Glutamatergic neuron (in vitro differentiated cells): ENCODE measurements at places on chromosomes 3 and 15.

GRCh38 chr3:72633534-72633933 is 214.7 kb downstream of the SHQ1 start:
- DNase-seq = no peak

- no peak for DNase-seq
Observed at GRCh38 chr3:13132281-13132680, 59.1 kb upstream of the IQSEC1 start.

- no peak for DNase-seq
Observed at GRCh38 chr3:52679811-52680210, 5.9 kb downstream of the PBRM1 start.

DNA sequence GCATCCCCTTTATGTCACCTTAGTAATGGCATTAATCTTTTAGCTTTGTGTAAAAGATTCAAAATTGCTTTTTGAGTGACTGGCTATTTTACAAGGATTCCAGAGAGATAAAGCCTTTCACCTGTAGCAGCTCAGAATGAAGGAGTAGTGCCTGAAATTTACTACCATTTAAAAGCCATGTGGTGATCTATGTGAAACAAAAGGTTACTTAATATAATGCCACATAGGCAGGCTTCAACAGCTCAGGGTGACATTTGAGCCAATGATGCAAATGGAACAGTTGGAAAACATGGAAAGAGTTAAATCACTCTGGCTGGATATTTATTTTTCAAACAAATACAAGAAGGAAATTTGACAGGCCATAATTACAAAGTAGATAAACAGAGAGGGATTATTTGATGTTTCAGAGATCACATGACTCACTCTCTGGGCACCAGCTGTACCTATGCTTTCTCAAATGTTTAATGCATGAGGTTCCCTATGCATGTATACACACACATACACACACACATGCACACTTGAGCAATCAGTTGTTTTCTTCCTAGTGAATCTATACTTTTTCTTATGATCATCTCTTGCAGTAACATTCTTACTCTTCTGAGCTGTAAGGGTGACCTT is 171.5 kb downstream of the ZMAT3 start:
- DNase-seq = no peak

DNA sequence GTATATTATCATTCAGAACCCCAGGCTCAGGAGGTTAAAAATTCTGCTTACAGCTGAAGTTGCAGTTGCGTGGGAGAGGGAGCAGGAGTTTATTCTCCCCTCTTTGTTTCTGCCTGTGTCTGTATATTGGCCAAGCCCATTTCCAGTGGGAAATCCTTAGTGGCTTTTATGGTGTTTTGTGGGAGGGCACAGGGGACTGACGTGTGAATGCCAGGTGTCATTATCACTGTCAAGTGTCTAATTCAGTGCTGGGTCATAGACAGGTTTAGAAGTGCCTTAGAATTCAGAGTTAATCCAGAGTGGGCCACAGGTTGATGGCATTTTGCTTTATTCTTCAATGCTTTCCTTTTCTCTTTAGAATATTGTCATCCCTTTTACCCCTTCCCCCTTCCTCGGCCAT is 33.4 kb downstream of the SLCO3A1 start:
- no peak for DNase-seq

DNA sequence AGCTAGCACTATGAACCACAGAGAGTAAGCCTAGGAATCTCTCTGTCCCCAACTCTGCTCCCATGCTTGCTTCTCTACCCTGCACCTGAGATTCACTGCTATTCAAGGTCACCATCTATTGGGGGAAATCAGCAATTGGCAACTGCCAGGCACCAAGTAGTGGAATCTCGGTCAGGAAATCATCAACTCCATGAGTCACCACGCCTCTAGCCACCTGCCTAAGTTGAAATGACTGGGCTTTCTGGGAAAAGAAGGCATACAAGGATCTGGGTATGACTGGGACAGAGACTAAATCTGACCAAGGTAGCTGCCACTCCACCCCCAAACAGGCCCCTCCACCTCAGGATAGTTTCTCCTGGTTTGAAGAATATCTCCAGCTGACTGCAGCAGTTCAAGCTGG is 464.1 kb upstream of the CBLB start:
- no peak for DNase-seq

DNA sequence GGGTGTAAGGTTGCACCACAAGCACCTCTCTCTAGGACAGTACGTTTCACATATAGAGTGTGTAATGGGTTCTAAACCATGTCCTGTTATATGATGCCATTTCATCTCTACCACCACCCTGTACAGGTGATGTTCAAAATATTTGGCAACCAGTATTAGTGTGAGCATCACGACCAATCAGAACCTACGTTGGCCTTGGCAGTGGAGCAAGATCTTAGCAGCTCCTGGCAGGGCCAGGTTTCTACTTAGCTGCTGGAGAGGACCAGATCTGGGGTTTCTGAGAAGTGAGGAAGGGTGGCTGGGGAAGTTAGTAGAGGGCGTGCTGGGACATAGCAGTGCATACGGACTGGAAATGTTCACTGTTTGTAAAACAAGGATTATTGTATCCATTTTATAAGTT is 23.1 kb upstream of the MITF start:
- no peak for DNase-seq

- DNase-seq = no peak
Observed at GRCh38 chr3:71723452-71724170, 1.6 kb downstream of the EIF4E3 start.

GRCh38 chr3:170802164-170803151 is 67.5 kb downstream of the RPL22L1 start:
- DNase-seq = no peak

GRCh38 chr3:187369089-187369447 is 883 bp downstream of the RTP4 start:
- DNase-seq = no peak

DNA sequence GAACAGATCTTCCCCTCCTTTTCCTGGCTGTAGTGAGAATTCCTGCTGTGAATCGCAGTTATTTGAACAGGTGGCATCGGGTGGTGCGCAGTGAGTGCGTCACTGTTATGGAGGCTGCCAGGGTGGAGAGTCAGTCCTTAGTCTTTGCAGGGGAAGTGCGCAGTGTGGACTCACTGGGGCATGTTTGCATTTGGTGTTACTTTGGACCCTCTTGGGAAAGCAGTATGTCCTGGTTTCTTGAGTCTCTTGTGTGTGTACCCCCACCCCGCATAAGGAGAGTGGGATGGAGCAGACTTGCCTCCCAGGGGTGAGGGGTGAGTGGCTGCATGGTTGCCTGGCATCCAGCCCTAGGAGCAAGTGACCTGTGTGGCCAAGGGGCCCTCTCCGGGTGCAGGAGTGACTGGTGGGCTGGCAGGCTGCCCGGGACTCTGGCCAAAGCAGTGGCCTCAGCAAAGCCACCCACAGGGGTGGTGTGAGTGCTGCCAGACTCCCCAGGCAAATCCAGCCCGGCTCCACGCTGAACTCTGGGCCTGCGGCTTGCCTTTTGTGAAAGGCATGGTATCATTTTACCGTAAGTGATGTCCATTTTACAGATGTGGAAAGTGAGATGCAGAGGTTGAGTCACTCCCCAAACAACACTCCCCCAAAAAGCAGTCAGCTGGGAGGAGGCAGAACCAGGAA is 46.4 kb downstream of the DNASE1L3 start:
- no peak for DNase-seq
